ENCODE measurements at places on chromosomes 2 and 18. TPM values are rescaled to one million over a fixed set of nuclear protein-coding genes. Genes with fewer than 3 reads are reported as not detected.

SOX11 gene
- total RNA-seq = not detected

CAPN13 gene
- total RNA-seq = not detected

SKOR2 gene
- total RNA-seq = not detected

GGCX gene
- 39.5 TPM for total RNA-seq

DSG4 gene
- total RNA-seq = not detected

BOLL gene
- total RNA-seq = not detected

UGT1A4 gene
- 0.56 TPM for total RNA-seq

- no peak for DNase-seq
- no peak overlapping the region for H3K4me3 ChIP-seq
- no peaks in the 10 kb centered on the region for H3K4me1 ChIP-seq
- H3K27ac ChIP-seq = no peak overlapping the region
- H3K27me3 ChIP-seq = no peaks in the 10 kb centered on the region
- H3K36me3 ChIP-seq = no peaks in the 10 kb centered on the region
Observed at GRCh38 chr2:7116511-7116910, 199.3 kb downstream of the RNF144A start.

DNA sequence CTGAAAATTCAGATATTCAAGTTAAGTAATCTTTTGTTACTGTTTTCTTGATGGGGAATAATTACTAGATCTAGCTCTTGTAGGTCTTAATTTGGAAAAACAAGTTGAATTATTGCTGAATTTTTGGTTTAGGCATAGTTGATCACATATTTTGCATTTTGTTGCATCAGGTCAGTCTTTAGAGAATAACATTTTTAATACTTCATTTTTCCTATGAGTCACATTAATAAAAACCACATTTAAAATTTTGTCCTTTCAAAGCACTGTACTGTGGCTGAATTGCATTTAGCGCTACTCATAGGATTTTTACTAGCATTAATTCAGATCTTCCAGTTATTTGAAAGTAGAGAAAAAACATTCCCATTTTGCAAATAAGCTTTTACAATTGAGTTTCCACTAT is 23.2 kb downstream of the MAP4K4 start:
- no peak overlapping the region for H3K27ac ChIP-seq
- no peaks in the 10 kb centered on the region for H3K36me3 ChIP-seq
- no peaks in the 10 kb centered on the region for H3K27me3 ChIP-seq
- DNase-seq = no peak
- H3K4me1 ChIP-seq = peaks cover 19% of the 10 kb centered on the region
- no peak overlapping the region for H3K4me3 ChIP-seq

GRCh38 chr2:240582781-240583180 is 3.8 kb upstream of the CAPN10 start:
- H3K27me3 ChIP-seq = no peaks in the 10 kb centered on the region
- DNase-seq = no peak
- peaks cover 4% of the 10 kb centered on the region for H3K36me3 ChIP-seq
- H3K27ac ChIP-seq = no peak overlapping the region

DNA sequence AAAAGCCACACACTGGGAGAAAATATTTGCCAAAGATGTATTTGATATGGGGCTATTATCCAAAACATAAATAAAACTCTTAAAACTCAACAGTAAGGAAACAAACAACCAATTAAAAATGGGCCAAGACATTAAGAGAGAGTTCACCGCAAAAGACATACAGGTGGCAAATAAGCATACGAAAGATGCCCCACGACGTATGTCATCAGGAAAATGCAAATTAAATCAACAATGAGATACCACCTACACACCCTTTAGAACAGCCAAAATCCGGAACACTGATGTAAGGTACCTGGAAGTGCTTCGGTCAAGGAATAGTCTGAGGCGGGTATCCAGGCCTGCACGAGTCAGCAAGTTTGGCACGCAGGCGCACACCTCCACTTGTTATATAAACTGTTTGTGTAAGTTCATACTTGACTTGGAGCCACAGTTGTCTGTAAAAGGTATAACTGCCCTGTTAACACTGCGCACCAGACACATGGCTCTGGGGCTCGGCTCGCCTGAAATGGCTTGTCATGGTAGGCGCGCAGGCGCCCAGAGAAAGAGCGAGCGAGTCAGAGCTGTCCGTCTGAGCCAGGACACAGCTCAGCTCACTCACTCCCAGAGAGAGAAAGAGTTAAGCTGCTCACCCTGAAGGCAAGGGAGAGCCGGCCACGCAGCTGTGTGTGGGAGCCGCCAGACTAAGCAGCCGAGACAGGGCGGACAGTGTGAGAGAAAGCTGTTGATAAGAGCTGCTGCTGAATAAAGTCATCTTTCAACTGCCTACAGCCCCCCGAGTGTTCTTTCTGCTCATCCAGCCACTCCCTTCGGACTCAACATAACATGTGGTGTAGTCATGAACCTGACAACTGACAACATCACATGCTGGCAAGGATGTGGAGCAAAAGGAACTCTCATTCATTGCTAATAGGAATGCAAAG is 87.3 kb downstream of the HNRNPLL start:
- H3K27me3 ChIP-seq = no peaks in the 10 kb centered on the region
- H3K36me3 ChIP-seq = no peaks in the 10 kb centered on the region
- peak overlapping the region; percentile 92 for H3K27ac ChIP-seq
- H3K4me1 ChIP-seq = peaks cover 7% of the 10 kb centered on the region

- no peaks in the 10 kb centered on the region for H3K4me1 ChIP-seq
- no peak for DNase-seq
- no peaks in the 10 kb centered on the region for H3K36me3 ChIP-seq
- no peak overlapping the region for H3K4me3 ChIP-seq
Observed at GRCh38 chr18:47163241-47163640, 12.9 kb downstream of the IER3IP1 start.

- no peak for DNase-seq
- peaks cover 10% of the 10 kb centered on the region for H3K4me1 ChIP-seq
- H3K27me3 ChIP-seq = no peaks in the 10 kb centered on the region
- H3K36me3 ChIP-seq = no peaks in the 10 kb centered on the region
Observed at GRCh38 chr2:127170021-127170420, 50.1 kb downstream of the CYP27C1 start.

- H3K4me1 ChIP-seq = no peaks in the 10 kb centered on the region
- DNase-seq = peak; percentile 50
- H3K36me3 ChIP-seq = no peaks in the 10 kb centered on the region
- no peaks in the 10 kb centered on the region for H3K27me3 ChIP-seq
- peak overlapping the region; percentile 34 for H3K4me3 ChIP-seq
- H3K27ac ChIP-seq = peak overlapping the region; percentile 43
Observed at GRCh38 chr18:11689669-11690565, 853 bp downstream of the GNAL start.

DNA sequence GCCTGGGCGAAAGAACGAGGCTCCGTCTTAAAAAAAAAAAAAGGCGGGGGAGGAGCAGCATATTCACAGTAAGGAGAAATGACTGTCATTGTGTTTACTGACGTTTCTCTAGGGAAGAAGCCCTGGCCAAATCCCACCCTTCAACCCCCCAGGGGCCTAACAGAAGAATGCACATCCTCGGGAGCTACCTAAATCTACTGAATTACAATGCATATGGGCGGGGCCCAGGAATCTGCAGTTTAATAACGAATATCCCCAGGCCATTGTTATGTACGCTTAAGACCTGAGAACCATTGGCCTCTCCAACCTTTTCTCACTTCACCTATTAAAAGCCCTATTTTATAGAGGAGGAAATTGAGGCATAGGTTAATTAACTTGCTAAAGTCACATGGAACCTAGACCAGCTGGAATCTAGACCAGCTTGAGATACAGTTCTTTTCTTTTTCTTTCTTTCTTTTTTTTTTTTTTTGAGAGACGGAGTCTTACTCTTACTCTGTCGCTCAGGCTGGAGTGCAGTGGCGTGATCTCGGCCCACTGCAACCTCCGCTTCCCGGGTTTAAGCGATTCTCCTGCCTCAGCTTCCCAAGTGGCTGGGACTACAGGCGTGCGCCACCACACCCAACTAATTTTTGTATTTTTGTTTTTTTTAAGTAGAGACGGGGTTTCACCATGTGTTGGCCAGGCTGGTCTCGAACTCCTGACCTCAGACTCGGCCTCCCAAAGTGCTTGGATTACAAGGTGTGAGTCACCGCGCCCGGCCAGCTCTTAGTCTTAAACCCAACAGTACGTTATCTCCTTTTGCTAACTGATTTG is 708 bp upstream of the RIF1 start:
- H3K4me1 ChIP-seq = peaks cover 13% of the 10 kb centered on the region
- H3K27ac ChIP-seq = no peak overlapping the region
- H3K4me3 ChIP-seq = no peak overlapping the region
- H3K27me3 ChIP-seq = no peaks in the 10 kb centered on the region

- H3K4me3 ChIP-seq = no peak overlapping the region
- no peak overlapping the region for H3K27ac ChIP-seq
- peaks cover 24% of the 10 kb centered on the region for H3K4me1 ChIP-seq
- no peak for DNase-seq
- H3K27me3 ChIP-seq = no peaks in the 10 kb centered on the region
Observed at GRCh38 chr2:112029164-112029563, 25.9 kb upstream of the TMEM87B start.

- H3K27me3 ChIP-seq = no peaks in the 10 kb centered on the region
- no peak overlapping the region for H3K27ac ChIP-seq
- no peaks in the 10 kb centered on the region for H3K36me3 ChIP-seq
- no peaks in the 10 kb centered on the region for H3K4me1 ChIP-seq
- no peak for DNase-seq
Observed at GRCh38 chr2:227267410-227268115, 57.5 kb upstream of the MFF start.

DNA sequence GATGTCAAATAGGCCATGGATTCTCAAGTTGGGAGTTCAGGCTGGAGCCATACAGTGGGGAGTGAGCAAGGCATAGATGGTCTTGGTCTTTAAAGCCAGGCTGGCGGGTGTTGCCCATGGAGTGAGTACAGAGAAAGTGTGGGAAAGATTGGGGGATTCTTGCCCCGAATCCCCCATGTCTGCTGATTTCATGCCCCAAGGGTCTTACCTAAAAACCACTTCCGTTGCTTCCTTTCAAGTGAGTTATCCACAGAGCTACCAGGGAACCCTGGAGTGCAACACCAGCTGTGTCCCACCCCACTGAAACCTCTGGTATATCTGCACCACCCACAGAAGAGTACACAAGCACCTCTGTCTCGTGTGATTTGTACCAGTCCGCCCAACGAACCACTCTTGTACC is 31.4 kb downstream of the FHOD3 start:
- no peak overlapping the region for H3K4me3 ChIP-seq
- no peak overlapping the region for H3K27ac ChIP-seq
- no peak for DNase-seq
- no peaks in the 10 kb centered on the region for H3K4me1 ChIP-seq
- H3K36me3 ChIP-seq = no peaks in the 10 kb centered on the region

DNA sequence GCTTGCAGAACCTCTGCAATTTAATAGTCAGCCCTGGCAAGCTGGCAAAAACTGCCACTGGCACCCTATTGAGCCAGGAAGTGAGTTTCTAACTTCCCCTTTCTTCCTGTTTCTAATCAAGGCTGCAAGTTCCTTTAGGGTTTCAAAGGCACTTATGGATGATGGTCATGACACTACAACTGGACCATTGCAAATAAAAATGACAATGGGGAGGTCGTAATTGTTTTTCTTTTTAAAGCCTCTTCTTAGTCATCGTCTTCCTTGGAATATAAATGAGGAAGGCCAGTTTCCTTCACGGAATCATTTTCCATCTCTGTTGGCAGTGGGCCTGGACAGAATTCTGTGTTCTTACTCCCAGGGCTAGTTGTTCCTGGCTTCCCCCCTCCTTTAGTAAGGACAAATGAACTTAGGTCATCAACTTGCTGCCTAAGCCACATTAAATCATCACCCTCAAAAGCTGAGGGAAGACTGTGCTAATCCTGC is 35.8 kb downstream of the SH3RF3 start:
- no peaks in the 10 kb centered on the region for H3K36me3 ChIP-seq
- no peak overlapping the region for H3K4me3 ChIP-seq
- H3K27ac ChIP-seq = no peak overlapping the region
- no peaks in the 10 kb centered on the region for H3K27me3 ChIP-seq
- DNase-seq = no peak

- peaks cover 5% of the 10 kb centered on the region for H3K4me1 ChIP-seq
- H3K36me3 ChIP-seq = no peaks in the 10 kb centered on the region
- H3K27ac ChIP-seq = no peak overlapping the region
- no peak overlapping the region for H3K4me3 ChIP-seq
- no peak for DNase-seq
Observed at GRCh38 chr18:24395049-24395795, 2.4 kb downstream of the OSBPL1A start.

GRCh38 chr18:53606792-53607191 is 617.7 kb downstream of the MBD2 start:
- H3K27me3 ChIP-seq = no peaks in the 10 kb centered on the region
- H3K4me3 ChIP-seq = no peak overlapping the region
- no peak overlapping the region for H3K27ac ChIP-seq
- no peaks in the 10 kb centered on the region for H3K4me1 ChIP-seq

- no peak overlapping the region for H3K27ac ChIP-seq
- no peak for DNase-seq
- H3K4me3 ChIP-seq = no peak overlapping the region
Observed at GRCh38 chr18:39037925-39038324, 1472.3 kb upstream of the CELF4 start.

DNA sequence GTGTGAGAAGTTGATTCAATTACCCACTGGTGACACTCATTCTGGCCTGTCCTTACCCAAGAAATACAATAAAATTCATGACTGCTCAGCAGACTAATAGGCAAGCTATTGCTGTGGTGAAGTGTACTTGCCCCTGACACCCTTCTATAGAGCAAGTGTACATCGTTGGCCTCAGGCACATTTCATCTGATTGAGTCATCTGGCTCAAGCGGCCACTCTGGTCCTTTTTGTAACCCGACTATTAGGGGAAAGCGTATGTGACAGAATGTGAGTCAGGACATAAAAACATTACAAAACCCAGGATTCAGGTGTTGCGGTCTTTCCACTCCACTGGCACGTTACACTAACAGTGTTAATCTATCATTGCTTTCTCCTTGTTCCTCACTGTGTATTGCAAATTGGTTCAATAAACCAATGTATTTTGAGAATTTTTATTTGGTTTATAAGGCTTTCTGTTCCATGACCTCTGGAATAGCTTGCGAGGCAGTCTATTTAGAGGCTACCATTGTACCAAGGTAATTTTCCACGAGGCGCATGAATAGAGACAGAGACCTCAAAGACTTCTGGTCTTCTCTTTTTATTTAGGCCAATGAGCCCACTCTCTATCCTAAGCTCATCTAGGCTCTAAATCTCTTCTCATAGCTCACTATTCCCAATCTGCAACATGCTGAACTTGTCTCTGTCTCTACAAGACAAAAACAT is 10.2 kb upstream of the TTC32 start:
- no peak overlapping the region for H3K4me3 ChIP-seq
- H3K36me3 ChIP-seq = no peaks in the 10 kb centered on the region
- H3K4me1 ChIP-seq = no peaks in the 10 kb centered on the region
- DNase-seq = no peak
- no peaks in the 10 kb centered on the region for H3K27me3 ChIP-seq
